D721Med (cell line): ENCODE measurements at places on chromosomes 7 and 10.

DNA sequence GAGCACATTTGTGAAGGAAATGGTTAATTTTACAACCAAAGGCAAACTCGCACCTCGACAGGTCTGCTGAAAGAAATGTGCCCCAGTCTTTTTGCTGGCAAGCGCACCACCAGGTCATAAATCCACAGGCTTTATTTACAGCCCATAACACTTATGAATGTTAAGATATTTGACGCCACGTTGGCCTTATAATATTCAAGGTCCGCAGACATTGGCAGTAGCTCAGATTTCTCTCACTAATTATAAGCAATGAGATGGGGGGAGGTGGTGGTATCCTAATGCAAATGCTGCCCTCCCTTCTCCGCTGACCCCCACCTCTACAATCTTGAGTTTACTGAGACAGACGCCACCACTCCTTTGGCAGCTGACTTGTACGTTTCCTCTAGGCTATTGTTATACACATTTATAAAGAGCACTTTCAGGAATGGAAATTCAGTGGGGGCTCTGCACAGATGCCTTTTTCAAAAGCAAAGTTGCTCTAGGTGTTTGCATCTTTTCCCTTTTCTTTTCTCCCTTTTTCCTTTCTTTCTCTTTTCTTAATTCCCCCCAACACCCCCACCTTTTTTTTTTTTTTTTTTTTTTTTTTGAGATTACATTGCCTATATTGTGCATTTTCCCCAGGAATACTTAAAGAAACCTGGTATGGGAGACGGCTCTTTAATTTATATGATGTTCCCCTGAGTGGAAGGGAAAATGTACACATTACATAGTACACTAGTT lies 6.7 kb downstream of the TCF7L2 start:
- no peak for DNase-seq

GRCh38 chr10:100864036-100864885 lies 48.5 kb upstream of the SLF2 start:
- no peak for DNase-seq

GRCh38 chr10:103600325-103600724 lies 106.8 kb downstream of the NEURL1 start:
- DNase-seq = no peak

DNA sequence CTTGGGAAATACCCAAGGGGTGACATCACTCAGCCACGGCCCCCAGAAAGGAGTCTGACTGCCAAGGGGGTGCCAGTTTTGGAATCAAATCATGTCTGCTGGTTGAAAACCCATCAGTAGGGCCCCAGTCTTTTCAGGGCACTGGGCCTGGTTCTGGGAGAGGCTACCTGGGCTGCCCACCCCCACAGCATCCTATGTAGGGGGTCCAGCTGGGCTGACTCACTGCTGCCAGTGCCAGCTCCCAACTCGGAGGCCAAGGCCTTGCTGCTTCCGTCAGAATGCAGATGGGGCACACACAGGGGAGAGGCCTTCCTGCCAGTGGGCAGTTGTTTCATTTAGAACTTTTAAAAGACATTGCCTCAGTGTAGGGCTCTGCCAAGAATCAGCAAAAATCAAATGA lies 39.5 kb upstream of the DMBT1 start:
- no peak for DNase-seq

DNA sequence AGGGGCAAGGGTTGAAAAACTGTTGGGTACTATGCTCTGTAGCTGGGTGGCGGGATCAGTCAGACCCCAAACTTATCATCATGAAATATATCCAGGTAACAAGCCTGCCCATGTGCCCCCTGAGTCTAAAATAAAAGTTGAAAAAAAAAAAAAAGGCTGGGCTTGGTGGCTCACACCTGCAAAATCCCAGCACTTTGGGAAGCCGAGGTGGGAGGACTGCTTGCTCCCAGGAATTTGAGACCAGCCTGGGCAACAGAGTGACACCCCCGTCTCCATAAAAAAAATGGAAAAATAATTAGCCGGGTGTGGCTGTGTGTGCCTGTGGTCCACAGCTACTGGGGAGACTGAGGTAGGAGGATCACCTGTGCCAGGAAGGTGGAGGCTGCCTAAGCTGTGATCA lies 83.5 kb downstream of the VIPR2 start:
- no peak for DNase-seq

GRCh38 chr10:7933262-7933661 lies 115.0 kb downstream of the TAF3 start:
- no peak for DNase-seq

- DNase-seq = no peak
Observed at GRCh38 chr7:44587843-44588711, 6.0 kb upstream of the TMED4 start.

DNA sequence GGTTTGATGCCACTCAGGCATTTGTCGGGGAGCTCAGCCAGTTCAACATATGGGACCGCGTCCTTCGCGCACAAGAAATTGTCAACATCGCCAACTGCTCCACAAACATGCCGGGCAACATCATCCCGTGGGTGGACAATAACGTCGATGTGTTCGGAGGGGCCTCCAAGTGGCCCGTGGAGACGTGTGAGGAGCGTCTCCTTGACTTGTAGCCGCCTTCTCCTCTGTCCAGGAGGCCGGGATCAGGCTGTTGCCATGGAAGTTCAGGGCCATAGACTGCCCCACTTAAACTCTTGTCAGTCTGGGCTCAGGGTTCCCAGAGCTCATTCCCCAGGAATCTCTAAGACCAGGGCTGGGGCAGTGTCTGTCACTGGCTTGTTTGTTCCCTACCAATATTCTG lies 11.3 kb downstream of the NPTX2 start:
- DNase-seq = no peak

- no peak for DNase-seq
Observed at GRCh38 chr10:17003151-17003550, 126.5 kb downstream of the CUBN start.

GRCh38 chr7:44281811-44282600 lies 43.4 kb downstream of the CAMK2B start:
- DNase-seq = peak; percentile 13

GRCh38 chr7:84629216-84629615 lies 434.6 kb upstream of the SEMA3A start:
- DNase-seq = no peak

- DNase-seq = peak; percentile 58
Observed at GRCh38 chr10:96089670-96090462, 40.2 kb upstream of the ZNF518A start.

DNA sequence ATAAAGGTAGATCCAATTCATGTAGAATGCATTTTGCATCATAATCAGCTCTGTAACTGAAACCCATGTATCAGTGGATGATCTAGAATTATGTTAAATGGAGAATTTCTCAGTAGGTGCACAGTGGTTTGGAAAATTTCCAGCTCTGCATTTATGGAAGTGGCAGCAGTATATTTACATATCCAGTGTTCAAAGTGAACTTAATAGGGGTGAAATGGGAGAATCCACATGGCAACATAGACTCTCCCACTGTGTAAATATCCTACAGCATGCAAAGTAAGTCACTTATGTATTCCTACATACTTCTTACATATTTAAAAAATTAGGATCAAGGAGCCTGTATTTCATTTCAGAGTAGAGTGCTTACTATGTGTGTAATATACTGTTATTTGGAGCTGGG lies 35.3 kb downstream of the CDC14C start:
- DNase-seq = no peak

DNA sequence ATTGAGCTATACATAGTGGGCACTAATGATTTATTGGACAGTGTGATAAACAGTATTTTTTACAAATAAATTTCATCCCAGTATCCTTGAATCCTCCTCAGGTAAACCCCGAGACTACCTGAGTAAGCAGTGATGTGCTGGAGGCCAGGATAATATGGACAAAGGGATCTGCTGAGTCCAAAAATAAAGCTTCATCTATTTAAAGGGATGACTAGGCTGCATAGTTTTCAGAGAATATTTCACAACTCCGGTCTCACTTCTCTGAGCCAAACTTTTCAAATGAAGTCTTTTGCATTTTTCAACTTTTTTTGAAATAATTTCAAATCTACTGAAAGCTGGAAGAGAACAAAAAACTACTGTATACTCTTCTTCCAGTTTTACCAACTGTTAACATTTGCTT lies 2.5 kb downstream of the ACTR3B start:
- DNase-seq = no peak

DNA sequence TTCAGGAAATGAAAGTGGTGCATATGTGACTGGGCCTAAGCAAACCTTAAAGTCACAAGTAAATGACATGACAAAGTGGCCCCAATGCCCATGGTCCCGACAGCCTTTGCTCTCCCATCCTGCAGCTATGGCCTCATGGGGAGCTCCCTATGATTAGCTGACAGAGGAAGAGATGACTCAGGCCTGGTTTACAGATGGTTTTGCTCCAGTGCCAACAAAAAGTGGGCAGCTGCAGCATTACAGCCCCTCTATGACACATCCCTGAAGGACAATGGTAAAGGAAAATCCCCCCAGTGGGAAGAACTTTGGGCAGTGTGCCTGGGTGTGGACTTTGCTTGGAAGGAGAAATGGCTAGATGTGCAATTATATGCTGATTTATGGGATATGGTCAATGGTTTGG lies 105.1 kb upstream of the ADCY1 start:
- DNase-seq = no peak
